ENCODE measurements at places on chromosomes 3 and 15.
A peak's percentile ranks its signal among the peaks of the same experiment; 100 is the strongest.

- no peak for DNase-seq
Measured at GRCh38 chr3:98005438-98005837, 29.7 kb downstream of the GABRR3 start.

DNA sequence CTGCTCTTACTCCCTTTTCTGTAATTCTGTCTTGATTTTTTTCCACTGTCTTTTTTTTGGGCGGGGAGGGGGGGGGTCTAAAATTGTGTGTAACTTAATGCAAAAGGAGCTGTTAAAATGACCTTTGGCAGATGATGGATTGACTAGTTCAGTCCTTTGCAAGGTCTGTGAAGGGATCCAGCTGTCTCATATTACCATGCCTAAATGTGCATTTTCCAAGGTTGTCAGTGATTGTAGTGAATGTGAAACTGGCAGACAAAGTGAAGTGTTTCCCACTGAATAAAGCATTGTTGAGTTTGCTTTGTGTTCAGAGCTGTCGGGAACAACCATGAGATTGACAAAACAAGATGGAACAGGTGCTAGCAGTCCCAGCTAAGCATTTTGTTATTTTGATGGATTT is 110.1 kb upstream of the SKOR1 start:
- DNase-seq = no peak

DNA sequence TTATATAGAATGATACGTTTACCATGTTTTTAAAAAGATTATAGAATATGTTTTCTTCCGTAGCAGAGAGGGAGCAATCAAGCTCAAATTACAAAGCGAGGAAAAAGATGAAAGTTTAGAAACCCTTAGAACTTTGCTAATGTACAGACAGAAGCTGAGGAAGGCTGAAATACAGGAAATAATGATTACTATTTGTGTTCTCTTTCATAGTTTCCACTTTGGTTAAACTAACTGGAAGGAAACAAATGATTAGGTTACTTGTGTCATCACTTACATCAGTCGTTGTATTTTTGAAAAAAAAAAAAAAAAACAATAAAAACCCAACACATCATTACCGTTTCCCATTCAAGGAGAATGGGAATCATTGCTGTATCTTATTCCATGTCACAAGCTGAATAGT is 337.8 kb upstream of the CBLB start:
- no peak for DNase-seq

GRCh38 chr3:181847276-181847675 is 135.6 kb downstream of the SOX2 start:
- DNase-seq = no peak

DNA sequence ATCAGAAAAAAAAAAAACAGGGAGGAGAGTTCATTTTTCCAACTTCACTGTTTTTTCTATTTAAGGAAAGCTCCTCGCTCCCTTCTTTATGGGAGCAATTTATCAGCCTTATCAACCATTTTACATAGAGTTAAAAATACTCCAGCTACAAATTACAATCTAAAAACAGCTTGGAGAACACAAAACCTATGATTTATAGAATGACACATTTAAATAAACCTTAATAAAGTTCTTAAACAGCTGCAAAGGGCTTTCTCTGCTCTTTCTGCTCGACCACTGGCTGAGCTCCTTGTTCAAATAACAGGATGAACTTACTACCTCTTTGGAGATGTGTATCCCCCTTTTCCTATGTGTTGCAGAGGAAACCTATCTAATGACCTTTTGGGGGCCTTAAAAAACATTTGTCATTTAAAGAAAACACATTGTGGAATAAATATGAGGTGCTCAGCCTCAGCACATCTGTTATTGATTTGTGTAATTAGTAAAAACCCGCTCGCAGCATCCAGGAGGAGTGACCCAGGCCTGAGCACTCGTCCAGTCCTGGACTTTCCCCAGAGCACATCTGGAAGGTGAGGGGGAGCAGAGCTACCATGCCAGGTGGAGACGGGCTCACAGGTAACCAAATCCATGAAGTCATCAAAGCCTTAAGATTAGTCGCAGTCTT is 231.2 kb downstream of the ATP8B4 start:
- DNase-seq = no peak

- DNase-seq = no peak
Measured at GRCh38 chr3:197541756-197542539, 13.8 kb downstream of the BDH1 start.

- DNase-seq = no peak
Measured at GRCh38 chr3:51386852-51387229, 1.8 kb downstream of the MANF start.

DNA sequence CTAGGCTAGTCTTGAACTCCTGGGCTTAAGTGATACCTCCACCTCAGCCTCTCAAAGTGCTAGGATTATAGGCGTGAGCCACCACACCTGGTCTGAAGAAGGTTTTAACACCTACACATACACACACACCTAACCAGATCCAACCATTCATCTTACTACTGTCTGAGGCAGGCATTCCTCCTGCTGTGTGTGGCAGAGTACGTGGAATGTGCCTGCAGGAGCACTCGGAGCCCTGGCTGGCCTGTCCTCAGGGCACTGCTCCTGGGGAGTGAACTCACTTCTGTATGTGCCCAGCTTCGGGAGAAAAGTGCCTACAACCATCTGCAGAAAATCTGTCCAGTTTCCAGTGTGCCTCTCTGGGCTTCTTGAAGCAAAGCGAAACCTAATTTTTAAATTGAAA is 58.2 kb upstream of the LIMD1 start:
- DNase-seq = no peak

GRCh38 chr3:50924638-50925037 is 249.9 kb downstream of the DOCK3 start:
- no peak for DNase-seq

GRCh38 chr3:186520957-186521842 is 23.0 kb downstream of the CRYGS start:
- DNase-seq = no peak

DNA sequence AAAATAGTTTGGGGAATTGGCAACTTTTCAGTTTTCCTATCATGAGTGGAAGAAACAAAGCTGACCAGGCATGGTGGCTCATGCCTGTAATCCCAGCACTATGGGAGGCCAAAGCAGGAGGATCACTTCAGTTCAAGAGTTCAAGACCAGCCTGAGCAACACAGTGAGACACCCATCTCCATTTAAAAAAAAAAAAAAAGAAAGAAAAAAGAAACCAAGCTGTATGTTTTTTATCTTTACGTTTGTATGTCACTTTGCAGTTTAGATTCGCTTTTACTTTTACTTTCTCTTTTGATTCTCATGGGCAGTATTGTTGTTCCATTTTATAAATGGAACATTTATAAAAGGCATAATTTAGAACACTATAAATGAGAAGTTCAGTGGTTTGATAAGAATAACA is 31.2 kb upstream of the TNIK start:
- no peak for DNase-seq

DNA sequence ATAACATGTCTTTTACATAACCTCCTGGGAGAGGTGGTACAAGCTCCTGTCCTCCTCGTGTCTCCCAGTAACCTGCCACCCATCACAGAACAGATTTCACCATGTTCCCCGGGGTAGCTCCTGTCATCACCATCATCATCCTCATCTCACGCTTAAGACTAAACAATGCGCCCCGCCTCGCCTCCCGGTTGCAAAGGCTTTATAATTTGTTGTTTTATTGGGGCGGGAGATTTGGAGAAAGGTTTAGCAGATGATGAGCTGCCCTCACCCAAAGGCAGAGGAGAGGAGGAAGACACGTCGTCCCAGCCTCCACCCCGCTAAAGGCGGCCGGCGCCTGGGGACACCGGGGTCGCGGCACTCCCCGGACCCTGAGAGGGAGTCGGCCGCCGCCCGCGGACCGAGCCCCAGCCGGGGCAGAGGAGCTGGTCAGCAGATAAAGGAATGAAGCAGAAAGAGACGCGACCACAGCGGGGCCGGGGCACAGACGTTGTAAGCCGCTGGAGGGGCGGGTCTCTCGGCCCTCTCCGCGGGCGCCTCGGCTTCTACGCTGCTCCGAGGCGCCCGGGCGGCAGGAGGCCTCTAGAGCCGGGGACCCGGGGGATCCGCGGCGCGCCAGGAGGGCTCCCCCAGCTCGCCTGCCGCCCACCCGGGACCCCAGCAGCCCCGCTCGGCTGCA is 589 bp downstream of the HERC1 start:
- peak; percentile 4 for DNase-seq

GRCh38 chr3:17007284-17007683 is 122.5 kb downstream of the PLCL2 start:
- DNase-seq = no peak
